ENCODE measurements at places on chromosomes 13 and 19.

GRCh38 chr13:42807241-42807640, 25.9 kb downstream of the FAM216B start:
- DNase-seq, result no peak

GRCh38 chr19:6217752-6218334, 61.9 kb downstream of the MLLT1 start:
- DNase-seq, result no peak

DNA sequence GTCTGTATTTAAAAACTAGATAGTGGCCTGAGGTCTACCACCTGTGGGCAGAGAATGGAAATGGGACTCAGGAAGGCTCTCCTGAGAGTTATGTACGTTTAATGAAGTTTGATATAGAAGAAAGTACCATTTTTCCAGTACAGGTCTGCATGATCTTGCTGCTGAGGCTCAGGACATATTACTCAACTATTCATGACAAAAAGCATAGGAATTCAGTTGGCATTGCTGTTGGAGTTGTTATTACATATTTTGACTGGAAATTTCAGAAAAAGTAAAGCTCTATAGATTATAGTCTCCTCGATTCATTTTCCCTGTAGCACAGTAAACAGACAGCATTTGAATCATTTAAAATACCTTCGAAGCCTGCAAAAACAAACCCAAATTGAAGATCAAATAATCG, 469.8 kb downstream of the DCT start:
- DNase-seq, result no peak

DNA sequence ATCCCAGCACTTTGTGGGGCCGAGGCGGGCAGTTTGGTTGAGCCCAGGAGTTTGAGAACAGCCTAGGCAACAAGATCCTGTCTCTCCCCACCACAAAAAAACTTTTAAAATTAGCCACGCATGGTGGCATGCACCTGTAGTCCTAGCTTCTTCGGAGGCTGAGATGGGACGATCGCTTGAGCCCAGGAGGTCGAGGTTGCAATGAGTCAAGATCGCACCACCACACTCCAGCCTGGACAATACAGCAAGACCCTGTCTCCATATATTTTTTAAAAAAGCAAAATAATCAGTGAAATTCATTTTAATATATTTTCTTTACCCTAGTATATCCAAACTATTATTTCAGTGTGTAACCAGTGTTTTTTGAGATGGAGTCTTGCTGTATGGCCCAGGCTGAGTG, 8.2 kb downstream of the AP2A1 start:
- DNase-seq, result no peak

GRCh38 chr19:15378534-15379082, 979 bp downstream of the AKAP8 start:
- DNase-seq, result peak; percentile 81

- DNase-seq, result no peak
Measured at GRCh38 chr19:1054102-1055027, 12.6 kb upstream of the ARHGAP45 start.

GRCh38 chr13:99331881-99332293, 24.7 kb upstream of the GPR183 start:
- DNase-seq, result peak; percentile 42

DNA sequence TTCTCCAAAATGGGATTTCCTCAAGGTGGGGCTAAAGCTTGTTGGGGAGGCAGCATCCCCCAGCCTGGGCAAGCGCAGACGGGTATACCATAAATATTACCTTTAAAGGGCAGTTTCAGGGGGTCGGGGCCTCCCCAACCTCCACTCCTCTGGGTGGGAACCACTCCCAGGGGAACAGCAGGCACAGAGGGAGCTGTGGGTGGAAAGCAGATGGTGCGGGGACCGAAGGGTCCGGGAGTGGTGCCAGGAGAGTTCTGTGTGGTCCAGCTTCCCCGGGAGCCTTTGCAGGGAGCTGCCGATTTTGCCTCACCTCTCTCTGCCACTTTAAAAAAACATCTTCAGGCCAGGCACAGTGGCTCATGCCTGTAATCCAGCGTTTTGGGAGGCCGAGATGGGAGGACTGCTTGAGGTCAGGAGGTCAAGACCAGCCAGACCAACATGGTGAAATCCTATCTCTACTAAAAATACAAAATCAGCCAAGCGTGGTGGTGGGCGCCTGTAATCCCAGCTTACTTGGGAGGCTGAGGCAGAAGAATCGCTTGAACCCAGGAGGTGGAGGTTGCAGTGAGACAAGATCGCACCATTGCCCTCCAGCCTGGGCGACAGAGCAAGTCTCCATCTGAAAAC, 5.5 kb downstream of the MAST3 start:
- DNase-seq, result no peak

- DNase-seq, result no peak
Measured at GRCh38 chr13:99399623-99399974, 92.4 kb upstream of the GPR183 start.

DNA sequence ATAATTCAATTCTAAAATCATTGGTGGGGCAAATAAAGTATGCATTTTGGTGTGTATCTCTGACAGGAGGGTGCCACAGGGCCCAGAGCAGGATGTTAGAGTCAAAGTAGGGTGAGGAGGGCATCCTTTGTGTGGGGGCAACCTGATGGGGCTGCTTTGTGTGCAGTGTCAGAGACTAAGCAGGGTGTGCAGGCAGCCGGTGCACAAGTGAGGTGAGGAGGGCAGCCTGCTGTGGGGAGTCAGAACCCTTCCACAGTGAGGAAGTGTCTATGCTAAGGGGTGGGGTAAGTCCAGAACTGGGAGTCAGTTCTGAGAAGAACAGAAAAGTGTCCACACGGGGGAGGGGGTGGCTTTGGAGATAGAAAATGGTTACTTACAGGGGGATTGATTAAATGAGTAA, 40.7 kb downstream of the RB1 start:
- DNase-seq, result no peak

DNA sequence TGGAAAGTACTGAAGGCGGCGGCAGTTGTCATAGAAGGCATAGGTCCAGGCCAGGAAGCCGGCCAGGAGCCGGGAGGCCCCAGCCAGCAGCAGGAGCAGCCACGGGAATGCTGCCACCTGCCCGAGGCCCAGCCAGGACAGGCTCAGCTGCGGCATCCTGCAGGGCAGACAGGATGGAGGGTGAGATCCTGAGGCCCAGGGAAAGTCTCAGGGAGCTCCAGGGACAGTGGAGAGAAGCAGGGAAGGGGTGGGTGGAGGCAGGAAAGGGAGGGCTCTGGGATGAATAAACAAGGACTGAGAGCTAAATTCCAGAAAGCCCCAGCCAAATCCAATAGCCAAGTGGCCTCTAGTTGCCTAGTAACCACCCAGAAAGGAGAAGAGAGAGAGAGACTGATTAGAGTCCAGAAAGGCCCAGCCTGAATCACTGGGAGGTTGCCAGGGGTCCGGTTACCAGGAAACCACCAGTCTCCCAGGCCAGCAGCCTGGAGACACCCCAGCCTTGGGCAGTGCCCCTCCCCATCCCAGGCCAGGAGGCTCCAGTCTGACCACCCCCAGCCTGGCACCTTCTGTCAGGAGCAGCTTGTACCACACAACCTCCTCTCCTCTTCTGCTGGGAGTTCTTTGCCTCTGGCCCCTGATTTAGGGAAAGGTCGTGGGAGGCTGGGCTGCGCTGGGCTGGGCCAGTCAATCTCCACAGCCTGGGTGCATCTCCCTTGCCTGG, 7.5 kb upstream of the OR10H5 start:
- no peak for DNase-seq

DNA sequence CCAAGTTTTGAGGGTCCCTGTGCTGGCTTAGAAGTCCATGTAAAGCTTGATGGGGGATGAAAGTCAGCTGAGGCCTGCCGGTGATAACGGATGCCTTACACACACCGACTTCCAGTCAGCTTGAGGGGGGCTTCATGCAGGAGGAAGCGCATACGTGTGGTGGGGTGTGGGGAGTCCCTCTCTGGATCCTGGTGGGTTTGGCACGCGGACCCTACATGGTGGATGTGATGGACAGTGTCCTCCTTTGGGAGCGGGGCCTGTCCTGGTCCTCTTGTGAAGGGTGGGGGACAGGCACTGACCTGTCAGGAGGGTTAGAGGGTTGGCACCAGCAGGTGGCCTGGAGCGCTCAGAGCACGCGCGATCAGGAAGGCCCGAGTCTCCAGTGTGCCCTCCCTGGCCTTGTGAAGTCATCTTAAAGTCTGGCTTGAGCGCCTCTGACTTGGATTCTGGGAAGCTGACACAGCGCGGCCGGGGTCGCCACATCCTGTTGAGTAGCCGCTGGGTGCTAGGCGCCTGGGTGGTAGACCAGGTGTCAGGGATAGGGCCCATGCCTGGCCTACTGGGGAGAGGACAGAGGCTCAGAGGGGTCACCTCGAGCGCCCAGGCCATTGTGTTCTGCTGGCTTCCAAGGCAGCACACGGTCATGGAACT, 2.9 kb downstream of the DAZAP1 start:
- DNase-seq, result no peak

- no peak for DNase-seq
Measured at GRCh38 chr19:843180-843835, 2.5 kb downstream of the PRTN3 start.

GRCh38 chr13:45055902-45056648, 64.2 kb upstream of the GTF2F2 start:
- no peak for DNase-seq

- no peak for DNase-seq
Measured at GRCh38 chr19:42048992-42049391, 21.0 kb downstream of the GRIK5 start.

- DNase-seq, result no peak
Measured at GRCh38 chr13:101529422-101529821, 76.9 kb downstream of the ITGBL1 start.

- DNase-seq, result no peak
Measured at GRCh38 chr13:99657848-99658260, 156.6 kb downstream of the TM9SF2 start.

DNA sequence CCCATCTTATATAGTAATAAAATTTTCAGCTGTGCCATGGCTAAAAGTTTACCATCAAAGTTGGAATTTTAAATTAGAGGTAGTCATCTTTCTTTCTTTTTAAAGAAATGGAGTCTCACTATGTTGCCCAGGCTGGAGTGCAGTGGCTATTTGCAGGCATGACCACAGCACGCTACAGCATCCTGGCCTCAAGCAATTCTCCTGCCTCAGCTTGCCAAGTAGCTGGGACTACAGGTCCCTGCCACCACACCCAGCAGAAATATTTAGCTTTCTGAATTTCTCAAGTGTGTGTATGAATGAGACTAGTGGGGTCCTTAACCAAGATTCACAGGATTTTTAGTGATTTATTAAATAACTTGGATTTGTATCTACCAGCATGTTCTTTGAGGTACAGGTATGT, 30.5 kb upstream of the USPL1 start:
- DNase-seq, result no peak

GRCh38 chr13:47478985-47479384, 522.1 kb downstream of the SUCLA2 start:
- no peak for DNase-seq

- no peak for DNase-seq
Measured at GRCh38 chr13:73580513-73581267, 521.9 kb downstream of the KLF5 start.

- peak; percentile 60 for DNase-seq
Measured at GRCh38 chr19:40358773-40359172, 10.3 kb downstream of the PLD3 start.

GRCh38 chr19:48595833-48596232, 10.7 kb upstream of the SPACA4 start:
- DNase-seq, result no peak

- DNase-seq, result no peak
Measured at GRCh38 chr19:50380751-50381151, 3.4 kb upstream of the POLD1 start.

DNA sequence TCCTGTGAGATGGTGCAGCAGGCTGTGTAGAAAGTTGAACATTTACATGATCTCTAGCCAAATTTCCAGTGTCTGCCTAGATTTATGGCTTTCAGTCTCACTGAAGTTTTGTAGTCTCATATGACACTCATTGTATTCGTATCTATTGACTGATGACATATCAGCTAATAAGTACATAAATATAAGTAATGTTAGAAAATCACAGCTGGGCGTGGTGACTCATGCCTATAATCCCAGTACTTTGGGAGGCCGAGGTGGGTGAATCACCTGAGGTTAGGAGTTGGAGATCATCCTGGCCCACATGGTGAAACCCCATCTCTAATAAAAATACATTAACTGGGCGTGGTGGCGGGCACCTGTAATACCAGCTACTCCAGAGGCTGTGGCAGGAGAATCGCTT, 54.7 kb upstream of the HTR2A start:
- DNase-seq, result no peak

GRCh38 chr19:42420055-42420544, 7.1 kb downstream of the LIPE start:
- DNase-seq, result peak; percentile 88

- no peak for DNase-seq
Measured at GRCh38 chr13:95745752-95746151, 68.8 kb downstream of the DNAJC3 start.

DNA sequence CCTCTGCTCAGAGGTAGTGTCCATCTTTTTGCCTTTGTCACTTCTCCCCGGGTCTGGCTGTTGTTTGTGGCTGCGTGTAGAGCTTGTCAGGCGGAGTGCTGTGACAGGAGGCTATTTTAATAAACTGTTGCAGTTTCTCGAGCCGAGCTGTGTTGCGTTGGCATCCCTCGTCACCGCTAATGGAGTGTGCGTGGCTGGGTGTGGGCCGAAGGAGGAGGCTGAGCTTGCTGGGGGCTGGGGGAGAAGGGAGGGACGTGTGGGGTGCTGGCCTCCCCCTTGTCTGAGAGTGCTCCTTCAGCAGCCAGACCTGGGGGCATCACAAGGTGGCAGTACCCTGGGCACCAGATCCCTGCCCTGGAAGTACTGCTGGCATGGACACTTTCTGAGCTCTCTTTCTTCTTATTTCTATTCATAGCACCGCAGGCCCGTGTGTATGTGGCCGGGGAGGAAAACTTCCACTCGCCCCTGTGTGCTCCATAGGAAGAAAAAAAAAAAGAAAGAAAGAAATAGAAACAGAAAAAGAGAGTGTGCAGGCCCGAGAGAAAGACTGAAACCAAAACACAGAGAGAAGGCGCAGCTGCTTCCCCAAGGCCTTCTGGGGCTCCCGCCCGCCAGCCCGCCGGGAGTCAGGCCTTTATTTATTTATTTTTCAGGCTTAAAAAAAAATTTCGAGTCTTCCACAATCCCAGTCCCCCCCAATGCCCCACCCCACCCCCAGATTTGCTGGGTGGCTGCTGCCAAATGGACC, 27.0 kb downstream of the NFIX start:
- peak; percentile 76 for DNase-seq

DNA sequence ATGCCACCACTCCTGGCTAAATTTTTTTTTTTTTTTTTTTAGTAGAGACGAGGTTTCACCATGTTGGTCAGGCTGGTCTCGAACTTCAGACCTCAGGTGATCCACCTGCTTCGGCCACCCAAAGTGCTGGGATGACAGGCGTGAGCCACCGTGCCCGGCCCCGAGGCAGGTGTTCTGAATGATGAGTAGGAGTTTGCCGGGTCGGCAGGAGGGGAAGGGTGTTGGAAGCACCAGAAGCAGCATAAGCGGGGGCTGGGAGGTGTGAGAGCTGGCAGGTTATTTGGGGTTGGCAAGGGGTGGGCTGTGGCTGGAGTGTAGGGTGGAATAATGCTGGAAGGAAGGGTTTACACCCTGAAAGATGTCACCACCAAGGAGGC, 1.8 kb downstream of the SPPL2B start:
- DNase-seq, result no peak

DNA sequence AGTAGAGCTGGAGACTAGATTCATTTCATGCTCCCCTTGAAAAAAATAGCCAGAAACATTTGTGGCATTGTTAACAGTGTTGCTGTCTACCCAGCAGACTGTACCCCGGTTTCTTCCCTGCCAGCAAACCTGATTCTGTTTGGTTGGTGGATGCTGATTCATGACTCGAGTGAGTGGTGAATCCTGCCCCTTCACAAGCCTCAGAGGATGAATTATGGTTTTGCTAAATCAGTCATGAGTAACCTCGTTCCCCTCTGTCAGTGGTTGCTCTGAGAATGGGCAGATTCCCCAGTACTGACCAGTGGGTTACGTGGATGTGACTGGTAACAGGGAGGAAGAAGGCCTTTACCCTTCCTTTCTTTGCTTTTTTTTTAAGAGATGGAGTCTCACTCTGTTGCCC, 10.1 kb downstream of the NLRP12 start:
- no peak for DNase-seq

Measured in GM20000 (cell line).